Activated CD8-positive, alpha-beta memory T cell treated with anti-CD3 and anti-CD28 coated beads, Interleukin-2, amount 50 U/mL, for 48 hours (primary cell): ENCODE measurements at places on chromosomes 7 and 10.
A peak's percentile ranks its signal among the peaks of the same experiment; 100 is the strongest.

GRCh38 chr7:74061840-74062539, 21.6 kb upstream of the LIMK1 start:
- peak; percentile 65 for DNase-seq

GRCh38 chr7:12653110-12653509, 34.3 kb upstream of the ARL4A start:
- no peak for DNase-seq

DNA sequence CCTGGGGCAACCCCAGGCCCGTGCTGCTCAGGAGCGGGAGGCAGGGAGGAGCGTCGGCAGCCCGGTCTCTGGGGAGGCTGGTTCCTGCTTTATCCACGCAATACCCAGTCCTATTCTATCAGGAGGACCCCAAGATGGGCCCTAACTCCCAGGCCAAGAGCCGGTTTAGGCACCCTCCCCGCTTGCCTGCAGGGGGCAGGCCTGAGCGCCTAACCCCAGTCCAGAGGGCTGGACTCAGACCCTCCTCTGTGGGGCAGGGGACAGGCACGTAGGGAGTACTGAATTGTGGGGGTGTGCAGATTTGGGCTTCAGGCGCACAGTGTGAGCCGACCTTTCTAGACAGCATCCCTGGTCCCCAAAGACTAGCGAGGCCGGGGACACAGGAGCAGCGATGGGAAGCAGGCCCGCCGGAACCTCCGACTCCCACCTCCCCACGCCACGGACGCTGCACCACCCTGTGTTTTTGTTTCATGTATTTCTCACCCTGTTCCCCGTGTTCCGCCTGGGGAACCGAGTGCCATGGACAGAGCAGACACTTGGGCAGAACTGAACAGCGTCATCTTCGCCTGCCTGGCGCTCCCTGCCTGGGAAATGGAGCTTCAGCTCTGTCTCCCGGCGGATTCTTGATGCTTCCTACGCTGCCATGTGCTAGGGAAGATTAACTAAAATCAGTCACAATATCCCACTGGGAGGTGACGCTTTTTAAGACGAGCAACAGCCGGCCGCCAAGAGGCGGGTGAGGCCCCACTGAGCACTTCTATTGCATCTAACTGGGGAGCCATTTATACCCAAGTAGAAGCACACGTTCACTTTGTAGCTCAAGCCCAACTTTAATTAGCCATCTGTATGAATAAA, 5.3 kb downstream of the NUDT1 start:
- DNase-seq = peak; percentile 69

DNA sequence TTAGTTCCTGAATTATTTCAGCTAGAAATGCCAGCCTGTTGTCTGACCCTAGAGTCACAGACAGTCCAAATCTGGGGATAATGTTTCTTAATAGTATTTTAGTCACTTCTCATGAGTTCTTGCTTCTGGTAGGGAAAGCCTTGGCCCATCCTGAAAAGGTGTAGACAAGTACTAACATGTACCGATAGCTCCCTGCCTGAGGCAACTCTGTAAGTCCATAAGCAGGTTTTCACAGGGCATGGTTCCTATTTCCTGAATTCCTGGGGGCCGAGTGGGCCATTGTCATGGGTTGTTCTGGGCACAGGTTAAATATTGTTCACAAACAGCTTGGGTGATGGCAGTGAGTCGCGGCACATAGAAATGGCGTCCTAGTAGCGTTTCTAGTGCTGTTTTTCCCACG, 3.1 kb upstream of the ZNF117 start:
- DNase-seq = no peak

GRCh38 chr7:142556740-142557139, 192.5 kb upstream of the PRSS1 start:
- no peak for DNase-seq

DNA sequence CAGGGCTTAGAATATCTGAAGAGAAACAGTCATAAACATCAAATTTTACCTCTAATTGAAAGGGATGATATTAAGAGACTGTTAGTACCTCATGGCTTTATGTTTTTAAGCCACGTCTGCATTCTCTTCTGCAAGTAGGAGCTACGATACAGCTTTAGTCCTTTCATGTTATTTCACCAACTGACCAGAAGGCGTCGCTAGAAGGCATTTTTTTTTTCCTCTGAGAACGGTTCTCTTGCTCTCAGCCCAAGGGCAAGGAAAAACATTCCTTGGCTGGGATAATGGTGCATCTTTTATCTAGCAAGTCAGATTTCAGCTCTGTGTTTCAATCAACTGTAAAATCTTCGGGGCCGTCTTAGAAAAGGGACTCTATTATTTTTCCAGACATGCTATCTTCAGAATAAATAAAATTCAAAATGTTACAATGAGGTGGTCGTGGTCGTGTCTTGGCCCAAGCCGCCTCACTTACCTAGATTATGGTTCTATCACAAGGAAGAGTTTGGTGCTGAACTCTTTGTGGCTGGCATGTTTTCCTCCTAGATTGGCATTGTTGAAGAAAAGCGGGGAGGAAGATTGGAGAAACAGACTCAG, 41.6 kb upstream of the LYZL2 start:
- DNase-seq = no peak

GRCh38 chr10:73979141-73979808, 18.6 kb upstream of the VCL start:
- no peak for DNase-seq

GRCh38 chr7:73308074-73308664, 457 bp downstream of the NSUN5 start:
- peak; percentile 56 for DNase-seq

DNA sequence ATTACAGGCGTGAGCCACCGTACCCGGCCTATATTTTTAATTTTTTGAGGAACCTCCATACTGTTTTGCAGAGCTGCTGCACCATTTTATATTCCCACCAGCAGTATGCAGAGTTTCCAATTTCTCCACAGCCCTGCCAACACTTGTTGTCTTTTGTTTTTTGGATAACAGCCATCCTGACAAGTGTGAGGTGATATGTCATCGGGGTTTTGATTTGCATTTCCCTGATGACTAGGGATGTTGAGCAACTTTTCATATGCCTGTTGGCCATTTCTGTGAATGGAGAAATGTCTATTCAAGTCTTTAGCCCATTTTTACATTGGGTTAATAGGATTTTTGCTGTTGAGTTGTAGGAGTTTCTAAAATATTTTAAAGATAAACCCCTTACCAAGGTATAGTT, 22.2 kb downstream of the ENTPD7 start:
- no peak for DNase-seq

DNA sequence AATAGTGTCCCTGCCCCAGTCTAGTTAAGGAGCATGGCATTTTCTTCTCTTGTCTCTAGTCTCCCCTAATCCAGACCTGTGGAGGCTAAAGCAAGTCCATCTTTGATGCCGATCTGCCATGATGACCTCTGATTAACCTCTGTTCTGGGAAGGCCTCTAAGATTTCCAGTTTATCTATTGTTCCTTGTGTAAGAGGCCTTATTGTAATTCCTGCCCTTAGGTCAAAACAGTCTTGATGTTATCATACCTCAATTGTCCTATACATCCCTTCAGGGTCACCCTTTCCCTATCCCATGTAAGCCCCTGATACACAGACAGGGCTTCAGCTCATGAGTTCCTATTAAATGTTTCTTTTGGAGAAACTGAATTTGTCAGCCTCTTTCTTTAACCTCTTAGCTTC, 4.9 kb upstream of the ZMIZ2 start:
- no peak for DNase-seq

DNA sequence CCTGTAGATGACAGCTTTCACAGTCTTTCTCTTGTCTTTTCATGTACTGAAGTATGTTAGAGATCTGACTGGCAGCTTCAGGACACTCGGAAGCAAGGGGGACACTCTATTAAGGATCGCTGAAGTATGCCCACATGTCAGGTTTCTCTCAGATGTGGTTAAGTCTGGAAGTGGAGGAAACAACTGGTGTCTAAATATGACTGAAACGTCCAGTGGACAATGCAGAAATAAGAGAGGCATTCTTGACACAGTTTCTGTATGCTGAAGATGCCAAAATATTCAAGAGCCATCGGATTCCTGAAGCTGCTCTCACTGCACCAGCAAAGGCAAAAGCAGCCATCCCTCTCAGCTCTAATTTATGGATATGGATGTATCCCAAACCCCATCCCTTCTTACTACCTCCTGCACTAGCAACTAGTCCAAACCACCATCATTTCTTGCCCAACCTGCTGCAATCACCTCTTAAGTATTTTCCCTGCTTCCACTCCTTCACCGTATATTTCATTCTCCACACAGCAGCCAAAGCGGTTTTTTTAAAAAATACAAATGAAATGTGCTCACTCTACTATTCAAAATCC, 113.4 kb downstream of the REEP3 start:
- no peak for DNase-seq

GRCh38 chr7:80105701-80106408, 28.8 kb upstream of the GNAI1 start:
- DNase-seq = no peak

DNA sequence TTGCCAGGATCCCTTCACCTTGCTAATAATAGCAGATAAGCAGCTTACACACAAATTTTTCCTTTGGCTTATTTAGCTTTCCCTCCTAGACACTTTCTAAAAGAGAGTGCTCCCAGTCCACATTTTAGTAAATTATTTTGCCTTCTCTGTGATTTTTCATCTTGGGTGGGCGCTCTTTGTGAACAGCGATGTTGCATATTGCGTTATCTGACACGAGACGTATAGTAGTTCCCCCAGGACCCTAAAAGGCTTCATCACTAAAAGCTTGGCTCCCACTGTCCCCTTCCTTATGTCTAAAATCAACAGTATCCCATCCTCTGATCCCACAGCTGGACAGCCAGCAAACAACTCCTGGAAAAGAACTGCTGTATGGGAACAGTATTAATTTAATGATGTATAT, 232.9 kb downstream of the DYNC1I1 start:
- no peak for DNase-seq

- DNase-seq = no peak
These were observed 181.2 kb downstream of the EVX1 start for GRCh38 chr7:27423821-27424220.

GRCh38 chr7:3266240-3266639, 34.8 kb upstream of the SDK1 start:
- no peak for DNase-seq

GRCh38 chr7:158125721-158126120, 461.9 kb downstream of the PTPRN2 start:
- no peak for DNase-seq

DNA sequence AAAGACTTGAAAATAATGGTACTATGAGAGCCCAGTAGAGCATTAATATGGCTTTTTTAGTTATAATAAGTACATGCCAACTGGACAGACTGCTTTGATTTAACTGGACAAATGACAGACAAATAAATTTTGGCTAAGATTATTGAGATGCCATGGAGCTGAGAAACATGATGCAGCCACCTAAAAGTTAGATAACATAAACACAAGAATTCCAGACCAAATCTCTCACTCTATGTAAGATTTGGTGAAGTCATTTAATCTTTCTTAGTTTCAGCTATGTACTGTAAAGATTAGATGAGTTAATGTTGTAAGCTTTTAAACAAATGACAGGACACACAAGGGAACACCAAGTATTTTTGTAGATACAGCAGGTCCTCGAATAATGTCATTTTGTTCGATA, 118.2 kb downstream of the CACNA2D1 start:
- DNase-seq = no peak

GRCh38 chr7:113664867-113665266, 253.9 kb downstream of the PPP1R3A start:
- no peak for DNase-seq

GRCh38 chr10:125291836-125292235, 131.5 kb upstream of the CTBP2 start:
- no peak for DNase-seq

- DNase-seq = no peak
These were observed 801.9 kb downstream of the ANKRD7 start for GRCh38 chr7:119026391-119026790.

DNA sequence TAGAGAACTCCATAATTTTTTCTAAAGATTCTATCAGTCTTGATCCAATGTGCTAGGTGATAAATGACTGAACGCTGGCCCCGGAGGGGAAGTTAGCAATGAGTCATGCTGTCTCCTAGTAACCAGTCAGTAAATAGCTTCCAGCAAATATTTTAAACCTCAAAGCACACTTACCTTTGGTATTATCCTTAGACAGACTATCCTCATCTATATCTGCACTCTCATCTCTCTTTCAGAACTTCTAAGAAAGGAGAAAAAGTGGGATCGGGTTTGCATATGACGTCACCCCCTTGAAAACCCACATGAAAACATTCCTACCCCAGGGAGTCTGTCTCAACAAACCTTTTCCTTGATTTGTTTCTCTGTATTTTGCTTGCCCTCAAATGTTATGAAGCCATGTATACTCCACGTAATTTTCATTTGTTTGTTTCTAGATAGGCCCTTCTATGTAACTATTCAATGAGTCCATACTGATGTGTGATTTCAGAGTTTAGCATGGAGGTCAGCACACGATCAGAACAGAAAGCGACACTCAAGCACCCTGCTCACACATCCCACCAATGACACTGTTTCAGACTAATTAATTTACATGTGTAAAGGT, 174.9 kb upstream of the NRP1 start:
- no peak for DNase-seq

- DNase-seq = no peak
These were observed 67.7 kb downstream of the HK1 start for GRCh38 chr10:69345890-69346474.

DNA sequence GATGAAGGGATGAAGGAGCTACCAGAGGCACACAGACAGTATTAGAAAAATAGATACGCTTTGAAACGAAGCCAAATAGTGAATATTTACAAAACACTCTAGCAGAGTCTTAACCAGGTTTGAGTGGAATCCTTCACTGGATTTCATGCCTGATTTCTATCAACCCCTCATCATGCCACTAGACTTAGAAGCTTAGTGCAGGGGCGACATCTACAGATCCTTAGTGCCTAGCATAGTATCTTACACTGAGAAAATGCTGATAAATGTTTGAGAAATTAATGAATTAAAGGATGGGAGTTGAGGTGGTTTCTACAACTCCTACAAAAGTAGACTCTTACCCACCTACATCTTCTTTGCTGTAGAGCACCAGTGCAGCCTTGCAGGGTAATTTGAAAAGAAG, 54.7 kb upstream of the CCNJ start:
- no peak for DNase-seq

- no peak for DNase-seq
These were observed 90.3 kb downstream of the TMEM168 start for GRCh38 chr7:112699725-112700513.

DNA sequence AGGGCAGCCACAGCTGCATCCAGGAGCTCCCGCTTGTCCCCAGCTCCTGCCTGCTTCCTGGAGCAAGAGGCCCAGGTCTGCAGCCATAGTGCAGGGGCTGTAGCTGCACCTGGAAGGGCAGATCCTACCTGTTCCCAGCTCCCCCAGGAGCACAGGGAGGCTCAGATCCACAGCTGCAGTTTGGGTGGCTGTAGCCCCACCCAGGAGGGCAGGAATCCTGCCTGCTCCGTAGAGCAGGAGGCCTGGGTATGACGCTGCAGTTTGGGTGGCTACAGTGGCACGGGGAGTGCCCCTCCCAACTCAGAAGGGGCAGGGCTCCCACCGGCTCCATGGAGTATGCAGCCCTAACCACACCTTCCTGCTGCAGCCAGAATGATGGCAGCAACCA, 26.7 kb upstream of the CDCA7L start:
- no peak for DNase-seq

- no peak for DNase-seq
These were observed 14.8 kb upstream of the PRR15 start for GRCh38 chr7:29548823-29549222.

- DNase-seq = no peak
These were observed 10.2 kb downstream of the CLIP2 start for GRCh38 chr7:74299401-74299800.
